ENCODE measurements at places on chromosomes 13 and 19.

GRCh38 chr19:1471010-1471514, 8.0 kb downstream of the C19orf25 start:
- no peak for DNase-seq

DNA sequence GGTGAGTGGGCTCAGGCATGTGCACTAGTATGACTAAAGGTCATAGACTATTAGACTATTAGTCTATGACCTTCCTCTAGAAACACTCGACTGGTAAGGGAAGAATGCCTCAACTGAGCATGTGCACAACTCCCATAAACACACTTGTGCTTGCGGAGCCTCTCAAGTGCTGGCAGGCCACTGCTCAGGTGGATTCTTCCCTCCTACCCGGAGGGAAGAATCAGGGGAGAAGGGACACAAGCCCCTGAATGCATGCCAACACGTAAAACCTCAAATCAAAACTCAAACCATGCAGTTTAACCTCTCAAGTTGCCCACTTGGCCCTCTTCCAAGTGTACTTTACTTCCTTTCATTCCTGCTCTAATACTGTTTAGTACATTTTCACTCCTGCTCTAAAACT, 287.6 kb upstream of the SGCG start:
- no peak for DNase-seq

- DNase-seq = no peak
These were observed 37.7 kb upstream of the DCUN1D2 start for GRCh38 chr13:113528101-113528812.

DNA sequence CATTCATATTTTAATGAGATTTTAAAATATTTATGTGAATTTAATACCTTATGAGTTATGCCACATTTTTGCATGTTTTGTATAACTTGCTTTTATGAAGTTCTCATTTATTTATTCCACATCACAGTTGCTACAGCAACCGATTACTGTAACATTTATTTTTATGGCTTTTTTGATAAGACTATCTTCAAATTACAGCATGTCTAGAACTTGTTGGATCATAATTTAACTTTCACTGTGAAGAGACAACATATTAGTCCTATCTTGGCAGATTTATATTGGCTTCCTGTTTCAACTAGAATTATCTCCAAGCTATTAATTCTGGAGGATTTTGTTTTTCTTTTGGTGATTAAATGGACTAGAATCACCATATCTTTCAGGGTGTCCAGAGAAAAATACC, 793.7 kb upstream of the SLITRK5 start:
- DNase-seq = no peak

DNA sequence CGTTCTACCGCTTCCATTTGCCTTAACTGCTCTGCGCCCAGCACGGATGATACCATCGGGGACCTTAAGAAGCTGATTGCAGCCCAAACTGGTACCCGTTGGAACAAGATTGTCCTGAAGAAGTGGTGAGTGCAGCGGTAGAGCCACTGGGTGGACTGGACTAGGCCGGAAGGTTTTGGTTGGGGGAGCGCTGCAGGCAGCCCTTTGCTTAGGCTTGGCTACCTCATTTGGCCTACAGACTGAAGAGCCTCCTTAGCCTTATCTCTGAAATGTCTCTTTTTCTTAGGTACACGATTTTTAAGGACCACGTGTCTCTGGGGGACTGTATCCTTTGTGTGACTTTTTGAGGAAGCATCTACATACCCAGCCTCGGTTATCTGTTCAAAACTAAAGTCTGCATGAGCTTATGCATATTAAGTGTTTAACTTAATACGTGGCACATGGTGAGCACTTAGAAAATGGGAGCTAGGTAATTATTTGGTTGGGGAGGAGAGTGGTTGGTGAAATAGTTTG, 889 bp downstream of the UBL5 start:
- DNase-seq = no peak

DNA sequence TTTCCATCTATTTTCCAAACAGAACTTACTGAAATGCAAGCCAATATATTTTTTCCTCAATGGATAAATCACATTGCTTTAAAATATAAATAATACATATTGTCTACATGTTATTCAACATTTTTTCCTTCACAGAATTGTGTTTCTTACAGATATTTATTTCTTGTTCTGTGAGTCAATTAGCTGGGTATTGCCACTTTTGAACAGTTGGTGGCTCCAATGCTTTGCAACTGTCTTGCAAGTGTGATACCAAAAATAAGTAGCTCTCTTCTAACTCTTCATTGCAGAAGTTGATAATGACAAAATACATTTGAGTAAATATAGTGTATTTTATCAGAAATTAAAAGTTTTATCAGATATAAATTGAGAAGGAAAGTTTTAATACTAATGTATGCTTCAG, 17.1 kb upstream of the GPC5 start:
- peak; percentile 30 for DNase-seq

DNA sequence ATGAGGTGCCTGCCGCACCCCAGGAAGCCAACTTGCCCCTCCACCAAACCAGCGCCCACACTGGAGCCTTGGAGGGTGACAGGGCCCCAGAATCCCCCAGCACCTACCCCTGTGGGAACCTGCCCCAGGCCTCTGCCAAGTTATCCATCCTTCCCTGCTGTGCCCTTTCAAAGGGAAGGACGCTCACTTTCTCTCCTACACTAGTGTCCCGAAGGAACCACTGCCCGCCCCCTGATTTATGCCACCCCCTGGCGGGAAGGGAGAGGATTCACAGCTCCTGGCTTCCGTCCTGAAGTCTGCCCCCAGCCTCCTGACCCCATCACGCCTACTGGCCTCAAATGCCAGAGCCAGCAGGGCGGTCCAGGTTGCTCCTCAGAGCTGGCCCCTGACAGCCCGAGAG, 1.4 kb downstream of the EVI5L start:
- DNase-seq = peak; percentile 19
